NCI-H460 (cell line): ENCODE measurements at places on chromosomes 16 and 17.
A peak's percentile ranks its signal among the peaks of the same experiment; 100 is the strongest.

DNA sequence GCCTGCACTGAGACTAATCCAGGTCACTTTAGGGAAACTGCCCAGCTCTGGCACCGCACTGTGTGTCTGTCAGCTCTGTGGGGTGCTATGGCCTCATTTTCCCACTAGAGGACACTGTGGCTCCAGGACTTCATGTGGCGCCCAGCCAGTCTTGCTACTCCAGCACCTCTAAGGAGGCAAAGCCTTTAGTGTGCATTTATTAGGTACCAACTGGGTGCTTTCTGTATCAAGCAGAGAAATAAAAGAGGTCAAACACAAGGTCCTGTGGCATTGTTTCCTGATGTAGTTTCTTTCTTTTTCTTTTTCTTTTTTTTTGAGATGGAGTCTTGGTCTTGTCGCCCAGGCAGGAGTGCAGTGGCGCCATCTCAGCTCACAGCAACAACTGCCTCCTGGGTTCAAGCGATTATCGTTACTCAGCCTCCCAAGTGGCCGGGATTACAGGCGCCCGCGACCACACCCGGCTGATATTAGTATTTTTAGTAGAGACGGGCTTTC is 12.5 kb upstream of the RHBDL3 start:
- DNase-seq: peak; percentile 82

DNA sequence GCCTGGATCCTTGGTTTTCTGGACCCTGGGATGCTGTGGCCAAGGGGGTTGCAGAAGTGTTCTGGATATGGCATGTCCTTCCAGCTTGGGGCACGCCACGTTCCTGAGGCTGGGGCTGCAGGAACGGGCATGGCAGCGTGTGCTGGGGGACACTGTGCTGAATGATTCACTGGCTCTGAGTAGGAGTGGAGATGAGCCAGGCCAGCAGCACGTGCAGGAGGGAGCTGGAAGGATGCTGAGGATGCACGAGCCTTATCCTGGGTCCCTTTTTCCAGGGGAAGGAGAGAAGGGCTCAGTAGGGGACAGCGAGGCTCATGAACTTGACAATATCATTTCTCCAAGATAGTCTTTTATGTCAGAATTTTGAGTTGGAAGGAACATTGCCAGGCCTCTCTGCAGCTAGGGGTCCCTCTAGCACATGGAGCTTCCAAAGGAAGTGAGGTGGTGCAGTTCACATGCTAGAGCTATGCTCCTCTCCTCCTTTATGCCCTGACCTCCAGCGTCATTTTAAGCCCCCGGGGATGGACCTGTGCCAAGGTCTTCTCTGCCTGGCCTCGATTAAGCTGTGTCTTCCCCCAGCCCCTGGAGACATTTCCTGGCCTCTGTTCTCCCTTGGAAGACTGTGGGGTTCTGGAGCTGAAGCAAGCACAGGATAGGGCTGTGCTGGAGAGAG is 125.9 kb downstream of the OR1D5 start:
- no peak for DNase-seq

- no peak for DNase-seq
These were observed 946.3 kb downstream of the KCNJ2 start for GRCh38 chr17:71115669-71115972.

GRCh38 chr16:77594799-77595596 is 127.3 kb upstream of the NUDT7 start:
- no peak for DNase-seq

- DNase-seq: no peak
These were observed 102.6 kb downstream of the N4BP1 start for GRCh38 chr16:48507391-48507790.

DNA sequence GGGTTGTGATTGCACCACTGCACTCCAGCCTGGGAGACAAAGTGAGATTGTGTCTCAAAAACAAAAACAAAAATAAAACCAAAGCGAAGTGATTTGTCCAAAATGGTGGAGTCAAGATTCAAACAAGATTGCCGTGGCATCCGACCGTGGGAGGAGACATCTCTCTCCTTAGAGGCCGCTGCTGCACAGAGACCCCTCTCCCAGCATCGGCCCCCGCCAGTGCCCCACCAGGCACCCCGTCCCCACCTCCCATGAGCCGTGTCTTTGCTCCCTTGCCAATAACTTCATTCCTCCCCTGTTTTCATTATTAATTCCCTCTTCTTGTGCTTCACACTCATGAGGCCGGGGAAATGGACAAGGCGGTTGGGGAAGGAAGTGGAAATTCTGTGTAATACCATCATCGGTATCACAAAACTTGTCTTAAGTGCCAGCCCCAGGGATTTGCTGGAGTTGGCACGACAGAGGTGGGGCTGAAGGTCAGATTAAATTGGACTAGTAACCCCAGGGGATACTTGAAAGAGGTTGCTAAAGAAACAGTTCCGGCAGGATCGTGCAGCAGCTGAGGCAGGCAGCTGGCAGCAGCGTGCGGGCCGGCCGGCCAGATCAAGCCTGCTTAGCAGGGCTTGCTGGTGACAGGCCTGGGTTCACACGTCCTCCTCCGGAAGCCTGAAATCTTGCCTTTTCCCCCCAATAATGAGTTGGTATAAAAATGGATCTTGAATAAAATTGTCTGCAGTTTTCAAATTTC is 66.8 kb downstream of the RTN4RL1 start:
- DNase-seq: no peak

GRCh38 chr16:49578018-49578417 is 204.4 kb downstream of the C16orf78 start:
- no peak for DNase-seq

GRCh38 chr16:6725634-6726331 is 606.9 kb upstream of the RBFOX1 start:
- no peak for DNase-seq

GRCh38 chr17:43456661-43457361 is 27.0 kb upstream of the DHX8 start:
- peak; percentile 92 for DNase-seq

DNA sequence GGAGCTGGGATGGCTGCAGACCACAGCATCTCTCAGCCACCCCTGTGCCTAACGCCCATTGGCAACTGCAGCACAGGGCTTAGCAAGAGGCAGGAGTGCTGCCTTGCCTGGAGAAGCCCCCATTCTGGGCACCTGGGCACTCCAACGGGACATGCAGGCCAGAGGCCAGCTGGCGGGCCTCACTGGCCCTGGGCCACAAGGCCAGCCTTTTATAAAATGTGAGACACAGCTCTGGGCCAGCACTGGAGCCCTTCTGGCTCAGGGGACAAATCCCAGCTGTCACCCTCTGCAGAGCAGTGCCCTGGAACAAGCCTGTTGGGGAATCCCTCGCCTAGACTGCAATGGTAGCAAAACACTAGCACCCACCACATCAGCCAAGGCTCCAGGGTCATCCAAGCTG is 171.8 kb downstream of the WSCD1 start:
- DNase-seq: no peak

DNA sequence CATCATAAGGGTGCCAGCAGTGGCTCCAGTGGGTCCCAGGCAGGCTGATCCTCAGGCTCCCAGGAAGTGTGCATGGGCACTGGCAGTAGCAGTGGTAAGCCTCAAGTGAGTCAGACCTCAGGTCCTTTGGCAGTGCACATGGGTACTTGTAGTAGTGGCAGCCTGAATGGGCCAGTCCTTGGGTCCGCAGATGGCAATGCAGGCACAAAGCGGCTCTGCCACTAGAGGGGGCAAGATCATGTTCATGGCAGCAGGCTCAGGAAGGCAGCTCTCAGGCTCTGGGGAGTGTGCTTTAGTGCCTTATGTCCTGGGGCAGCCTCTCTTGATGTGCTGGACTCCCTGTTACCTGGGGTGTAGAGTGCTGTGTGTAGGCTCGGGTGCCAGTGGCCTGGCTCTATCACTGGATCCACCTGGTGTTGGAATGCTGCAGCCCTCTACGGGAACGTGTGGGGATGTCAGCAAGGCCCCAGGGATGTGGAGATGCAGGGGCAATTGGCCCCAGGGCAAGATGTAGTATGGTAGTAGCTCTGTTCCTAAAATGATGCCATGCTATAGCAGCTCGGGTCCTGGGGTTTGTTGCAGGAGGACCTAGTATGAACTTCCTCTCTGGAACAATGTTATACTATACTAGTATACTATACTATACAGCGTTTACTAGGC is 11.0 kb downstream of the ACSM3 start:
- peak; percentile 66 for DNase-seq
